ENCODE measurements at places on chromosomes 7 and 10.

GRCh38 chr10:68163735-68164134 lies 54.4 kb downstream of the MYPN start:
- no peaks in the 10 kb centered on the region for H3K27me3 ChIP-seq
- no peak overlapping the region for H3K27ac ChIP-seq
- DNase-seq = no peak
- H3K4me1 ChIP-seq = no peaks in the 10 kb centered on the region
- H3K4me3 ChIP-seq = no peak overlapping the region

GRCh38 chr10:48835781-48836180 lies 103.9 kb downstream of the LRRC18 start:
- no peak for DNase-seq
- H3K27me3 ChIP-seq = no peaks in the 10 kb centered on the region
- H3K36me3 ChIP-seq = peaks cover 37% of the 10 kb centered on the region
- H3K4me3 ChIP-seq = no peak overlapping the region
- no peak overlapping the region for H3K27ac ChIP-seq

DNA sequence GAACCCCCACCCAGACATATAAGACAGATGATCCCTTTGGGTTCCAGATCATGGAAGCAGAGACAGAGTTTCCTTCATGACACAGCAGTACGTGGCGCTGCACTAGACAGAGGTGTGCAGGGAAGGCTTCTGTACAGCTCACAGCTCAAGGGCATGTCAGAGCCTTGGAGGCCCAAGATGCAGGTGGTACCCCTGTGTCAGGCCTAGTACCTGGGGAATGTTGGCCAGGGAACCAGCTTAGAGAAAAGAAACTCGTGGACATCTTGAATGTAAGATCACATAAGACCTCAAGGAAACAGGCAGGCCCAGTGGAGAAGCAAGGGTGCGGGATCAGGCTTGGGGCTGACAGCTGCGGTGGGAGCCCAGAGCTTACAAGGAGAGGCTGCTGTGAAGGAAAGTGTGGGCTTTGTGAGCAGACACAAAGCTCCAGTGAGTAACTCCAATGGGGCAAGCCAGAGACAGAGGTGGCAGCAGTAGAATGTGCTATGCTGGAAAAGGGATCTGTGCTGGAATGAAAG lies 91.4 kb downstream of the WDFY4 start:
- H3K36me3 ChIP-seq = peaks cover 31% of the 10 kb centered on the region
- DNase-seq = no peak
- no peak overlapping the region for H3K27ac ChIP-seq
- no peak overlapping the region for H3K4me3 ChIP-seq
- H3K27me3 ChIP-seq = no peaks in the 10 kb centered on the region

- peaks cover 15% of the 10 kb centered on the region for H3K27me3 ChIP-seq
- H3K4me1 ChIP-seq = peaks cover 28% of the 10 kb centered on the region
- no peaks in the 10 kb centered on the region for H3K36me3 ChIP-seq
- H3K27ac ChIP-seq = no peak overlapping the region
- DNase-seq = no peak
These were observed 9.5 kb downstream of the MNX1 start for GRCh38 chr7:157000741-157001653.

- H3K4me1 ChIP-seq = peaks cover 20% of the 10 kb centered on the region
- no peaks in the 10 kb centered on the region for H3K36me3 ChIP-seq
- no peak overlapping the region for H3K4me3 ChIP-seq
- H3K27ac ChIP-seq = no peak overlapping the region
- H3K27me3 ChIP-seq = no peaks in the 10 kb centered on the region
These were observed 108.4 kb downstream of the SFMBT2 start for GRCh38 chr10:7302392-7302906.

DNA sequence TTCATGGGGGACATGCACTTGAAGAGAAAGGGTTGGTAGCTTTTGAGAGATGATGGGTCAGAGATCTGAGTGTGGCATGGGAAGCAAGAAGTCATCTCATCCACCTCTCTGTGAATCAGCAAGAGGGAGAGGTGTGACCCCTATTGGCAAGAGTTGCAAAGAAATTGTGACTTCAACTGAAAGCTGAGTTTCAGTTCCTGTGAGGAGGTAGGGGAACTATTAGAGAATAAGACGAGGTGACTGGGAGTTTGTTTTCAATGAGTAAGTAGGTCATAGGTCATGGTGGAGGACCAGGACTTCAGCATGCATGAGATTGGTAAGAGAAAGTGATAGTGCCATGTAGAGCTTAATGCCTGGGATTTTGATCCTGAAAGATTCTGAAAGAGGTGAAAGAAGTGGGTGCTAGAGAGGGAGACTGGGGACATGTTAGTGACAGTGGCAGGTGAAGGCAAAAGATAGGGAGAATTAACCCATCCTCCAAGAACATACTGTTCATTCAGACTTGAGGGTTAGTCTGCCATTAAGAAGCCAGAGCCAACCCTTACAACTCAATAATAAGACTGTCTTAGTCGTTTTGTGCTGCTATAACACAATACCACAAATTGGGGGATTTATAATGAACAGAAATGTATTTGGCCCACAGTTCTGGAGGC lies 75.5 kb upstream of the CAPZA2 start:
- H3K27me3 ChIP-seq = no peaks in the 10 kb centered on the region
- H3K27ac ChIP-seq = no peak overlapping the region
- no peak overlapping the region for H3K4me3 ChIP-seq
- H3K4me1 ChIP-seq = no peaks in the 10 kb centered on the region
- H3K36me3 ChIP-seq = no peaks in the 10 kb centered on the region

DNA sequence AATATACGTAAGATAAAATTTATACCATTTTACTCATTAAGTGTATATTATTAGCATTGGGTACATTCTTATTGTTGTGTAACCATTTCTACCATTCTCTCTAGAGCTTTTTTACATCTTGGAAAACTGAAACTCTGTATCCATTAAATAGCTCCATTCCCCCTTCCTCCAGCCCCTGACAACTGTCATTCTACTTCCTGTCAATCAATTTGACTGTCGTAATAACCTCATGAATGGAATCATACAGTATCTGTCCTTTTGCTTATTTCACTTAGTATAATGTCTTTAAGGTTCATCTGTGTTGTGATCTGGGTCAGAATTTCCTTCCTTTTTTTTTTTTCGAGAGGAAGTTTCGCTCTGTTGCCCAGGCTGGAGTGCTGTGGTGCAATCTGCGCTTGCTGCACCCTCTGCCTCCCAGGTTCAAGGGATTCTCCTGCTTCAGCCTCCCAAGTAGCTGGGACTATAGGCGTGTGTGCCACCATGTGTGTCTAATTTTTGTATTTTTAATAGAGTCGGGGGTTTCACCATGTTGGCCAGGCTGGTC lies 15.6 kb downstream of the ZRANB1 start:
- no peak for DNase-seq
- no peak overlapping the region for H3K4me3 ChIP-seq
- no peak overlapping the region for H3K27ac ChIP-seq
- peaks cover 4% of the 10 kb centered on the region for H3K4me1 ChIP-seq
- H3K36me3 ChIP-seq = no peaks in the 10 kb centered on the region

DNA sequence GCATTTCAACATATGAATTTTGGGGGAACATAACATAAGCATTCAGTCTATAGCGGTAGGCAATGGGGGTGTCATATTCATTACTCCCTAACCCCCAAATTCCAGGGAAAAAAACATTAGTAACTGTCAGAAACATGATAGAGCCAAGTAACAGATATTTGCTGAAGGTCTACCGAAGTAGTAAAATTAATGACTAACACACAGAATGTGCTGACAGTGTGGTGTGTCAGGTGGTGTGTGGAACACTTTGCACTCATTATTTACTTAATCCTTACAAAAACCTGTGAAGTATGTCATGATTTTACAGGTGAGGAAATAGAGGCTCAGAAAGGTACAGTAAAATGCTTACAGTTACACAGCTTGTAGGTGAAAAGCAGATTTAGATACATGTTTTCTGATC lies 85.4 kb upstream of the RHOBTB1 start:
- no peak overlapping the region for H3K27ac ChIP-seq
- H3K4me1 ChIP-seq = no peaks in the 10 kb centered on the region
- H3K4me3 ChIP-seq = no peak overlapping the region
- DNase-seq = no peak
- no peaks in the 10 kb centered on the region for H3K27me3 ChIP-seq
- H3K36me3 ChIP-seq = no peaks in the 10 kb centered on the region

- no peak overlapping the region for H3K27ac ChIP-seq
- DNase-seq = no peak
- no peak overlapping the region for H3K4me3 ChIP-seq
- H3K4me1 ChIP-seq = no peaks in the 10 kb centered on the region
- no peaks in the 10 kb centered on the region for H3K27me3 ChIP-seq
These were observed 42.0 kb downstream of the SHH start for GRCh38 chr7:155770241-155770640.

GRCh38 chr7:37831244-37831643 lies 17.2 kb upstream of the NME8 start:
- no peak overlapping the region for H3K27ac ChIP-seq
- no peak overlapping the region for H3K4me3 ChIP-seq
- H3K4me1 ChIP-seq = peaks cover 5% of the 10 kb centered on the region
- no peaks in the 10 kb centered on the region for H3K36me3 ChIP-seq
- no peak for DNase-seq

- H3K36me3 ChIP-seq = no peaks in the 10 kb centered on the region
- no peaks in the 10 kb centered on the region for H3K27me3 ChIP-seq
- H3K27ac ChIP-seq = no peak overlapping the region
- no peak overlapping the region for H3K4me3 ChIP-seq
- DNase-seq = no peak
These were observed 1176.1 kb downstream of the GATA3 start for GRCh38 chr10:9230625-9231024.

DNA sequence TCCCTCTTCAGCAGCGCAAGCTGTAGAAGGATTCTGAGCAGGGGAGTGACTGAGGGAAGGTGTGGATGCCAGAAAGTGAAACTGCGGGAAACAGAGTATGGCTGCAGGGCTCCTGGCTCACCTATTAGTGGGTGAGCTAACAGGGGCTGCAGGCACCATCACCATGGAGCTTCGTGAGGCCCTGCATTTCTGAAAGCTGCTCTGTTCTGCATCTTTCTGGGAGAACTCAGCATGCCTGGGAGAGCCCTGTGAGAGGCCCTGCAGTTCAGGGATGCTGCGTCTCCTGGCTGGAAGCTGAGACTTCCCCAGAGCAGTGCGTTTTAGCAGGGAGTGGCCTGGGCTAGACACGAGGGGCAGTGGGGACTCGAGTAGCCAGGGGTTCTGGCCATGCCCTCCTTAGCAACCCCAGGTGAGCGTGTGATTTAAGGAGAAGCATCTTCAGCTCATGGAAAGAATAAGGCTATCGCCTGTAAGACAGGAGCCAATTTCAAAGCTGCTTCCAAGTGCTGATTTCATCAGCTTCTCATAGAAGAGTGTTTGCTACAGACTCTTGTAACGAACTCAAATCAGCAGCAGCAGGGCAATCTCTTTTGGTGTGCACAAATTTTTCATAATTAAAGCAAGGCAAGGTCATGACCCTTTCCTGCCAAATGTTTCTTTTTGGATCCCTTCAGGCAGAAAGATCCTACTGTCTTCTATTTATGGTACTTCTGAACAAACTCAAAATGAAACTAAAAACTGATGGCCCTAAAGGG lies 293.6 kb upstream of the ZNF32 start:
- H3K4me3 ChIP-seq = no peak overlapping the region
- no peaks in the 10 kb centered on the region for H3K4me1 ChIP-seq
- no peak for DNase-seq
- no peak overlapping the region for H3K27ac ChIP-seq
- H3K27me3 ChIP-seq = peaks cover 2% of the 10 kb centered on the region

- no peaks in the 10 kb centered on the region for H3K27me3 ChIP-seq
- no peaks in the 10 kb centered on the region for H3K36me3 ChIP-seq
- DNase-seq = no peak
- H3K4me1 ChIP-seq = no peaks in the 10 kb centered on the region
- H3K4me3 ChIP-seq = no peak overlapping the region
These were observed 637.0 kb downstream of the ZNF716 start for GRCh38 chr7:58086871-58087535.

DNA sequence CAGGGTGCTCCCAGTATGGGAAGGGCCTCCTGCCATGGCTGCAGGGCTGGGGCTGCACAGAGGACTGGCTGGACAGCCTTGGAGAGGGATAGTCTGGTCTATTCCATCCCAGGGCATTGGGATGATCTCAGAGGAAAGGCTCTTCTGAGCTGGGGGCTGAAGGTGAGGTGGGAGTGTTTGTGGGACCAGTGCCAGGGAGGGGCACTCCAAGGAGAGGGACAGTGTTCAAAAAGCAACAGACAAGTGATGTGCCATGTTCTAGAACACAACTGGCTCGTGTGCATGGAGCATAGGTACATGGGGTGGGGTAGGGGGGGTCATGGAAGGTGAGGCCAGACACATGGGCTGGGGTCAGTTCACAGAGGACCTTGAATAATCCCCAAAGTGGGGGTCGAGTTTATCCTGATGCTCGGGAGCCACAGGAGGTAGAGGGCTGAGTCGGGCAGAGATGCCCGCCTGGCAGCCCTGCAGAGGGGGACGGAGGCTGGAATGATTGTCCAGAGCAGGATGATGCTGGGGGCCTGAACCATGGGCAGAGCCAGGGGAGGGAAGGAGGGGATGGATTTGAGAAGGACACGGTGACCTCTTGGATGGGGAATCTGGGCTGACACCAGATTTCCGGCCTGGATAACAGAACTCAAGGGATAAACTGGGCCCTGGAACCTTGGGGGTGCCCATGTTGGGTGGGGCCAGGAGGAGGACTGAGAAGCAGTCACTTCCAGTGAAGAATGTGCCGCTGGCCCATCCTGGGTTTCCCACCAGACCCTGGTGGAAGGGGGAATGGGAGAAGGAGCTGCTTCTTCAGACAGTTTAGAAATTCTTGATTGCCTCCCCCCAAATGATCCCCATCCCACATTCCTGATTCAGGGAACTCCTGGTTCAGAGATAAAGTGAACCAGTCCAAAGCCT lies 50.4 kb downstream of the NEURL1 start:
- peaks cover 7% of the 10 kb centered on the region for H3K4me1 ChIP-seq
- H3K36me3 ChIP-seq = no peaks in the 10 kb centered on the region
- H3K4me3 ChIP-seq = no peak overlapping the region
- no peak overlapping the region for H3K27ac ChIP-seq
- no peak for DNase-seq

- no peaks in the 10 kb centered on the region for H3K36me3 ChIP-seq
- no peaks in the 10 kb centered on the region for H3K4me1 ChIP-seq
- no peaks in the 10 kb centered on the region for H3K27me3 ChIP-seq
These were observed 1160.3 kb downstream of the CNTNAP2 start for GRCh38 chr7:147276783-147277370.

- no peak overlapping the region for H3K4me3 ChIP-seq
- H3K27me3 ChIP-seq = no peaks in the 10 kb centered on the region
- no peak overlapping the region for H3K27ac ChIP-seq
- H3K4me1 ChIP-seq = no peaks in the 10 kb centered on the region
- DNase-seq = no peak
These were observed 172.3 kb downstream of the MDFIC start for GRCh38 chr7:115094163-115094562.

DNA sequence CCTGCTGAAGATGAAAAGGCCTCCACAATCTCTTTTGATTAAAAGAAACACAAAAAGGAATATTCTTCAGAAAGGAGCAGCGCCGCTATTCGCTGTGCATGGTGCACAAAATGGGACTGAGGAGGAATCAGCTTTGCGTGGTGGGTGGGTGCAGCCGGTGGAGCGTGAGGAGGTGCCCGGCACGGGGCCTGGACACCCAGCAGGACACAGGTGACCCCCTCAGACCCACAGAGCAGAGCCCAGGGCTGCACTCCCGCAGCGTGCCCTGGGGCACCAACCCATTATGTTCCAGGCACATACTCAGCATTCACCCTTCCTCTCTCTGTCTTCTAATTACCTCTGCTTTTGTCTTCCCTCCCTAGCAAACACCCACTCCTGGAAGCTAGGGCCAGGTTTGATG lies 238.0 kb upstream of the PPP2R2D start:
- H3K4me1 ChIP-seq = no peaks in the 10 kb centered on the region
- peaks cover 3% of the 10 kb centered on the region for H3K27me3 ChIP-seq
- no peaks in the 10 kb centered on the region for H3K36me3 ChIP-seq
- no peak for DNase-seq
- H3K27ac ChIP-seq = no peak overlapping the region
- no peak overlapping the region for H3K4me3 ChIP-seq

- no peak for DNase-seq
- no peak overlapping the region for H3K27ac ChIP-seq
- no peak overlapping the region for H3K4me3 ChIP-seq
- H3K36me3 ChIP-seq = no peaks in the 10 kb centered on the region
These were observed 49.6 kb upstream of the BTRC start for GRCh38 chr10:101304316-101304715.
